ENCODE measurements at places on chromosomes 5 and 9.
A peak's percentile ranks its signal among the peaks of the same experiment; 100 is the strongest.

- DNase-seq: no peak
These were observed 86.1 kb downstream of the SV2C start for GRCh38 chr5:76169146-76169905.

DNA sequence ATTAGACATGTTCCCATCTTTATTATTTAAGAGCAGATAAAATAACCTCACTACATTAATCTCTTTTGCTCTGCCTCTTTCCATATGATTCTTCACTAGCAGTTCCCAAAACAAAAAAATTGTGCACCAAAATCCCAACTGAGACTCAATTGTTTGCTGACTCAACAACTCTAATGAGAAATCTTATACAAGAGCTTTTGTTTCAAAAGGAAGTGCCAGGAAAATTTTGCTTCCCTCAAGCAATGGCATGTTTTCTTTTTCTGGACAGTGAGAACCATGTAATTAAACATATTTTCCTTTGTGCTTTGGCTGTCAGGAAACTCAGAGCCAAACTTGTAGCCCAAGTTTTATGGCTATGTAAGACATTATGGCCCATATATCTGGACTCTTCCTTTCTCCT lies 62.0 kb downstream of the TMC1 start:
- no peak for DNase-seq

DNA sequence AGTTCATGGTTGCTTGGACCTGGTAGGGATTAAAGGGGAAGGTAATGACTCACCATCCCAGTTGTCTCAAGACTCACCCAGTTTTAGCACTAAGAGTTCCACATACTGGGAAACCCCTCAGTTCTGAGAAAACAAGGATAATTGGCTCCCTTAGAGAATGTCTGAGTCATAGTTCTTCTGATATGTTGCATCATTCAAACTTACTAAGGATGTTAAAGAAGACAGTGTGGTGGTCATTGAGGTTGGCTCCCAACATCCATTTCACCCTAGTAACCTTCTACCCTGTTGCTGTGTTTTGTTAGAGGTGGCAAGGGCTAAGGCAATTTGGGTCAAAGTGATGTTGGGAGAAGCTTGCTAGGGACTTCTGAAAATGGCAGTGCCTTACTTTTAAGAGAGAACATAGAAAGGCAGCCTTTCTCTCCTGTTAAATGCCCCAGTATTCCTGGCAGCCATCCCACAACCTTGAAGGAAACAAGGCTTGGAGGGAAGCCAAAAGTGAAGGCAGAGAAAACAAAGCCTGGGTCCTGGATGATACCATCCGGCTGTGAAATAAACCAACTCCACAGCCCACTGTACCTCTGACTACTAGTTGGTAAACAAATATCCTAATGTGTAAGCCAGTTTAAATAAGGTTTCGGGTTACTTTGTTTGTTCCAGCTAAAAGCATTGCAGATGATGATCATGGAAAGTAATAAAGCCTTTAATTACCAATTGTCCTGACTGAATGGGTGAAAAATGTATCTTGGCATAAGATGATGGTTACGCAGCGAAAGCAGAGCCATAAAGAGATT lies 80.4 kb upstream of the ADAMTSL1 start:
- DNase-seq: peak; percentile 84

- no peak for DNase-seq
These were observed 180.8 kb upstream of the KLF9 start for GRCh38 chr9:70595211-70595610.

GRCh38 chr5:151019331-151019730 lies 1.1 kb upstream of the GPX3 start:
- DNase-seq: no peak

DNA sequence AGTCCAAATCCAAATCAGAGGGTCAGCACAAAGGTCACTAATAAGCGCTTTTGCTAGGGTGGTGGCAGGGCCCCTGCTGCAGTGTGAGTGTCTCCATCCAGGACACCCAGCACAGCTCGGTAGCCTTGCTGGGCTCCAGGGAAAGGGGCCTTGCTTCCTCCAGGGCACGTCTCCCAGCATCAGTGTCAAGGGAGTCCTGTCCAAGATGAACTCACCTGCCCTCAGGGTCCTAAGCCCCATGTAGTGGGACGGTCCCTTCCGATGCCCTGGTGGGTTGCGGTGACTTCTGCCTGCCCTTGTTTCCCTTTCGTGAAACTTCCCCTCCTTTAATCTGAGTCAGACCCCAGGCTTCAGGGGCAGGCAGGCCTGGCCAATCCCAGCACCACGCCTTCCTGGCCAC lies 101.7 kb downstream of the ZNF354C start:
- no peak for DNase-seq

DNA sequence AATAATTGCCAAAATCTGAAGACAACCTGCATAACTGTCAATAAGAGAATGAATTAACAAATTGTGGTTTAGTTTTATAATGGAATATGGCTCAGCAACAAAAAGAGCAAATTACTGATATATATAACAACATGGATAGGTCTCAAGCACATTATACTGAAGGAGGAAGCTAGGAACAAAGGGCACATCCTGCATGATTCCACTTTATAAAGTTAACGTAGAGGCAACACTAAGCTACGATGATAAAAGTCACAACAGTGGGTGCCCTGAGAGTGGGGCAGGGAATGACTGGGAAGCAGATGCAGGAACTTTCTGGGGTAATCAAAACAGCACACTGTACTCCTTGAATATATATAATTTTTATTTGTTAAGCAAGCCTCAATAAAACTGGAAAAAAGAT lies 165.2 kb downstream of the RMI1 start:
- no peak for DNase-seq

DNA sequence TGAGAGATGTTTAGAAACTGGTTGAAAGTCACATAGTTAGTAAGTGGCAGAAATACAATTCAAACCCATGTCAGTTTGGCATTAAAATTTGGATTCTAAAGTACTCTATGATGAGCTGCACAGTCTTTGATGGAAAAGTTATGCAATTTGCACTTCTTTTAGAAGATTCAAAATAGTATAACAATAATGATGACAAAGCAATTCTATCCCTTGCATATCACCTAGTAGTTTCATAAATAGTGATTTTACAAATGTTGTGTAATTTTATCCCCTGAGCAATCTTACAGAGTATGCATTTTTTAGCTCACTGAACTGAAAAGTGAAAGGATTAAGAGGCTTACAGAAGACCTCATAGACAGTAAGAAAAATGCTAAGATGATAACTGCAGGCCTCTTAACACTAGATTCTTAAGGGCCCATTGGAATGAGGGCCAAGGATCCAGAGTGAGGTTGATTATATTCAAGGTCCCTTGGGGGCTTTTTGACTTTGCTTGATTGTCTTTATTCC lies 3.7 kb downstream of the C5orf46 start:
- DNase-seq: no peak

- DNase-seq: no peak
These were observed 103.7 kb upstream of the MPDZ start for GRCh38 chr9:13383216-13383615.

GRCh38 chr5:95304711-95305110 lies 19.8 kb upstream of the MCTP1 start:
- DNase-seq: no peak

GRCh38 chr9:33780276-33780675 lies 15.1 kb upstream of the PRSS3 start:
- DNase-seq: no peak

- DNase-seq: no peak
These were observed 238.5 kb downstream of the KIF4B start for GRCh38 chr5:155252025-155252424.

- DNase-seq: no peak
These were observed 58.2 kb upstream of the RXRA start for GRCh38 chr9:134267881-134268724.

DNA sequence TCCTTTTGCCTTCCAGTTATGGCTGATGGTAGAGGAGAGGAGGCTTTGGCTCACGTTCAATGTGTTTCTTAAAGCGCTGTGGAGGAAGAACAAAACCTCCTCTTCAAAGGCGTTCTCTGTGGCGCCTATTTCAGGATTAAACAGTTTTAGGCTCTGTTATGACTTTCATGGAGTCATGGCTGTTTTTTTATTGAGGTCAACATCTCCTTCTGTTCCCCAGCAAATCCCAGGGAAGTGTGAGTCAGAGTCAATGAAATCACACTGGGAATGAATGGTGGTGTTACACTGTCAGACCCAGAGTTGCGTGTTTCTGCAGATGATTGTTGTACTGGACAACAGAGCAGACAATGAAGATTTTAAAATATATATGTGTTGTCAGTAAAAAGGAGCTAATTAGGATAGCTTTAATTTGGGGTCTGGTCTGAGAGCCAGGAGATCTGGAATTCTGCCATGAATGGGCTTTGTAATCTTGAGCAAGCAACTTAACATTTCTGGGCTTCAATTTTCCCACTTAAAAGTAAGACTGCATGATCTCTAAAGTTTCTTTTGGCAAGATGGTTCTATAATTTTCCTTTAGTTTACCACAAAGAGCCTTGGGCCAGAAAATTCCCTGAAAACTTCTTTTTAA lies 240.7 kb downstream of the CSNK1G3 start:
- peak; percentile 82 for DNase-seq

- no peak for DNase-seq
These were observed 76.0 kb downstream of the C9orf153 start for GRCh38 chr9:86183229-86184137.

DNA sequence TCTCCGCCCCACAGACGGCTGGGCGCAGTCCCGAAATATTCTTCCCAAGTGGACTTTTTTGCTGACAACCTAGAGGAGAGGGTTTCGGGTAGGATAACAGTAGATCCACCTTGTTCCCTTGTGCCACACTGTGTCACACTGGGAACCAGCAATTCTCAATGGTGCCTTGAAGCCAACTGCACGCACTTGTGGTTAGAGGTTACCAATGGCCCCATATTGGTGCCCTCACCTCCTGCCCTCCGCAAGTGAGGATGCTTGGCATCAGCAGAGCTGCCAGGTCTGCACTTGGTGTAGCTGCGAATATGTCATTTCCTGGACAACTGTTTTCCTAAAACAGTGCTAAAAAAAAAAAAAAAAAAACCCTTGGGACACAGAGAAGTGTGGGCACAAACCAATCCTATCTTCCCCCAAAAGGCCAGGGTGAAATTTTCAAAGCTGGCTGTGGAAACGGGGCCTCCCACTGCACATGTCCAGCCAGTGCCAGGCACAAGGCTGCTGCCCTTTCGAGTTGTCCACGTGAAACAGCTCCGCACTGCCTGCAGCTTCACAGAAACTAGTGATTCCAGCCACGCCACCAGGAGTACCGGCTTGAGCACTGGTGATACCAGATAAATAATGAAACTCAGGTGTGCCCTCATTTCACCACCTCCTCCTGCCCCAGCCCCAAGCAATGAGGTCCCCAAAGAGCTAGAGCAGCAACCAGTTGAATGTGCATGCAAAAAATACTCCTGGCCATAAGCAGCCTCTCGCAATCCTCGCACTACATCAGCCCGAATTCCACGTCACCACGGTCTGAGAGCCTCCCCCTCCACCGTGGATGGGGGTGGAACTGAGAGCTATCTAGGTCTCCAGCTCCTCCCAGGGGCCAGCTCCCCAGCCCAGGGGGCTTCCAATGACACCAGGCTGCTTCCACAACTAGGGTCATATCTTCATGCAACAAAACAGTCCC lies 51.2 kb downstream of the USP20 start:
- DNase-seq: no peak

DNA sequence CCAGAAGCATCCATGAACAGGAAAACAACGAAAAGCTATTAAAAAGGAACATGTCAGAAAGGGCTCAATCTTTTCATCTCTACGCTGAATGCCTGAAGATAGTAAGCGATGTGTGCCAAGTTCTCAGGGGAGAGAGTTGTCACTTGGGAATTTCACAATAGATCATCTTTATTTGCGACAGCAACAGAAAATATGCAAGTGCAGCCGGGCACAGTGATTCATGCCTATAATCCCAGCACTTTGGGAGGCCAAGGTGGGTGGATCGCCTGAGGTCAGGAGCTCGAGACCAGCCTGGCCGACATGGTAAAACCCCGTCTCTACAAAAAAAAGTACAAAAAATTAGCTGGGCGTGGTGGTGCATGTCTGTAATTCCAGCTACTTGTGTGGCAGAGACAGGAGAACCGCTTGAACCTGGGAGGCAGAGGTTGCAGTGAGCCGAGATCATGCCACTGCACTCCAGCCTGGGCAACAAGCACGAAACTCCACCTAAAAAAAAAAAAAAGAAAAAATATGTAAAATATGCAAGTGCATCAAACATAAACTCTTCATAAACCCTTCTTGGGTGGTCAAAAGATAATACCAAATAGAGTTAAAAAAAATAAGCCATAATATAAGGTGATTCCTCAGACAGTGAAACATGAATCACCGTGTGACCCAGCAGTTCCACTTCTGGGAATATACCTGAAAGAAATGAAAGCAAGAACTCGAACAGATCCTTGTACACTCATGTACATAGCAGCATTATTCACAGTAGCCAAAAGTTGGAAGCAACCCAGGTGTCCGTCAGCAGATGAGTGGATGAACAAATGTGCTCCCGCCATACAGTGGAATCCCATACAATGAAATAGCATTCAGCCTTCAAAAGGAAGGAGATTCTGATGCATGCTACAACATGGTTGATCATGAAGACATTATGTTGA lies 16.2 kb downstream of the SFXN1 start:
- DNase-seq: peak; percentile 8

DNA sequence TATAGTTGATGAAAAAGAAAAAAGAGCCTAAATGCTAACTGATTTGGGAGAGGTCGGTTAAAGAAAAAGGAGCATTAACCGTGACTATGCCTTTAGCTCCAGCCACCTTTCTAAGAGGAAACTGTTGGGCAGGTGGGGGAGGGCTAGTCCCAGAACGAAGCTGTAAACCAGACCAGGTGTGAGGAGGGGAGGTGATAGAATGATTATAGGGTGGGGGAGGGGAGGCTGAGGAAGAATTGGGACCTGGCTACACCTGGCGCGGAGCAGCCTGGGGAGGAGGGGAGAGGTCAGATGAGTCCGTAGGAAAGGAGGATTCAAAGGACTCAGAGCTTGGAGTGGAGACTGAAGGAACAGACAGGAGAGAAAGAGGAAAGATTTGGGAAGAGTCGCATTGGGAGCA lies 73.4 kb downstream of the PHAX start:
- DNase-seq: no peak

DNA sequence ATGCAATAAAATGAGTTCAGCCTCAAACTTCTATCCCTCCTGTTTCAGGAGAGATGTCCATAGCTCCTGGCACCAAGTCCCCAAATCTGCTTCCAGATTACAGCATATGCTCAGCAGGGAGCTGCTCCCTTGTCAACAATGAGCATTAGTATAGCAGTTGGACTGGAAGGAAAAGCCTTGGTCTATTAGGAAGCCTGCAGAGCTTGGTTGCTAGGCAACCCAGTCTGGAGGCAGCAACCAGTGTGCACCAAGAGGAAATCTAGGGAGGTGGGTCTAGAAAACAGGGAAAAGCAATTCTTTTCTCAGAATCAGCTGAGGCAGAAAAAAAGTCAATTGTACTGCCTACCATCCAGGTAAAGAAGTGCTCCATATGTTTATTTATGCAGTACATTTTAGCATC lies 229.5 kb upstream of the NMUR2 start:
- no peak for DNase-seq

GRCh38 chr9:11366585-11367129 lies 753.9 kb upstream of the PTPRD start:
- no peak for DNase-seq

- DNase-seq: no peak
These were observed 300.6 kb upstream of the EDIL3 start for GRCh38 chr5:84685121-84685894.

- DNase-seq: no peak
These were observed 79.1 kb downstream of the OLFM1 start for GRCh38 chr9:135166565-135166964.

GRCh38 chr9:92659601-92660000 lies 10.3 kb downstream of the IPPK start:
- no peak for DNase-seq

GRCh38 chr5:116747881-116748280 lies 173.3 kb upstream of the SEMA6A start:
- no peak for DNase-seq

All from GM04504 (cell line).